ENCODE measurements at places on chromosomes 12 and 14.

- peak; percentile 75 for DNase-seq
Measured at GRCh38 chr14:70416725-70417349, at the start of gene SYNJ2BP. Gene SYNJ2BP (minus strand): TSS chr14:70417090. CDS start chr14:70416963, 127 bp downstream.

DNA sequence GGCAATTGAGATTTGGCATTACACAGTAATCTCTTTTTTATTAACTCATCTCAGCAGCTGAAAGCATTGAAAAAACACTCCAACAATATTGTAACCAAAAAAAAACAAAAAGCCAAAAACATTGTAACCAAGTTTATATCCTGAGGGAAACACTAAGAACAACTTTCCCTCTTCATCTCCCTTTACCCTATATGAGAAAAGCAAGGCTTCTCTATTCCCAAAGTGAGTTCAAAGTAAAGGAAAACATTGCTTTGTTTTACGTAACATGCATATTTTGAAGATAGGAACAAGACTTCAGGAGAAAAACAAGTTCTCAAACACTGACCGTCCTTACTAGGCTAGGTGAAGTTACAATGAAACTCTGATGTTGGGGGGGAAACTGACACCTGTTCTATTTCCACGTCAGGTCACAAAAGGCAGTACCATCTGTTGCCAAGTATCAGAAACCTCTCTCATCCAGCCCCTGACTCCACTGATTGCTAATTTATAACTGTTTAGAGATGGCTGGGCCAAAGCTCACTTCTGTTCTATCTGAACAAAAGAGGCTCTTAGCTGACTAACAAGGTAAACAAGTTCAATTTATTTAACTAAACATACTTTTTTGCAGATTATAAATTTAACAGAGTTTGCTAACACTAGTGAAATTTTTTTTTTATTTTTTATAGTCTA is 67.9 kb upstream of the PLXNC1 start:
- no peak for DNase-seq

DNA sequence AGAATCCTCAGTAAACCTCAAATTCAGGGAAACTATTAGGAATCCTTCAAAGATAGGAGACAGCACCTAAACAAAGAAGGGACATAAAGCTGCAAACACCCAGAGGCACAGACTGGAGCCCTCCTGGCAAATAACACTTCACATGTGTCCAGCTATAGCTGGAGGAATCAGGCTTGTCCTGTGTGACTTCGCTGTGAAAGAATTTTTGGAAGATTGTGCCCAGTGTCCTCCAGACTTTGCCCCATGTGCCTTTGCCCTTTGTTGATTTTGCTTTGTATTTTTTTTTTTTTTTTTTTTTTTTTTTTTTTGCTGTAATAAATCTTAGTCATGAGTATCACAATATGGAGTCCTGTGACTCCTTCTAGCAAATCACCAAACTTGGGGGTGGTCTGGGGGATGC is 136.8 kb downstream of the KCNH5 start:
- no peak for DNase-seq

DNA sequence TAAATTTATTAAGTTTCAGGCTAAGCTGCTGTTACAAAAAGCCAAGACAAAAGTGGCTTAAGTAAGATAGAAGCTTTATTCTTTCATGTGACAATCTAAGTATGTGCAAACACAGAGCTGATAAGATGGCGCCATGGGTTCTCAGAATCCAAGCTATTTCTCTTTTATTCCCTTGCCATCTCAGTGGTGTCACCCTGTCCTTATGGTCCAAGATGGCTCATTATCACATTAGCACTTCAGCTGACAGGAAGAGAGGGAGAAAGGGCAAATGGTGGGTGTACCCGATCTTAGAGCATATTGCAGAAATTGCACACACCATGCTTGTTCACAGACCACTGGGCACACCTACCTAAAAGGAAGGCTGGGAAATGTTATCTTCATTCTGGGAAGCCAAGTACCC is 211.7 kb downstream of the TMTC2 start:
- DNase-seq, result no peak
